ENCODE measurements at places on chromosomes 4 and X. TPM values are rescaled to one million over a fixed set of nuclear protein-coding genes. Genes with fewer than 3 reads are reported as not detected.
A peak's percentile ranks its signal among the peaks of the same experiment; 100 is the strongest.

The GPM6B gene
- 1.1 TPM for total RNA-seq

The CLDN22 gene
- not detected for total RNA-seq

The KLHL13 gene
- total RNA-seq = 13.8 TPM

The FGD1 gene
- 9.1 TPM for total RNA-seq

The TBX22 gene
- not detected for total RNA-seq

The NWD2 gene
- total RNA-seq = not detected

The TACR3 gene
- not detected for total RNA-seq

The NUP62CL gene
- total RNA-seq = not detected

The IGSF1 gene
- 0.29 TPM for total RNA-seq

DNA sequence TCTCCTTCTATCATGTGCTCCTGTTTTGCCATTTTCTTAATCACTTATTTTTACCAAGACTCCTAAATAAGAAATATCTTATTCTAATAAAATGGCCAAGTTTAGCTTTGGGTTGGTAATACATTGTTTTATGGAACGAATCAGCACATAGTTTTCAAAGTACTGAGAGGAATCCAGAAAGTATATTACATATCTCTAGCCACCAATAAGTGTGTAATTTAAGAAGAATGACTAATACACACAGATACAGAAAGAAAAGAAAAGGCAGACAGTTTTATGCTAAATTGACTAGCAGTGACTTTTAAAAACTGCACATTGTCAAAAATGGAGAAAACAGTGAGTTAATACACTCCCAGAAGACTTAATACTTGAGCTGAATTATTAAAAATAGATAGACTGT is 167.0 kb upstream of the IL15 start:
- no peak for DNase-seq

GRCh38 chr4:10666616-10667015 is 18.0 kb downstream of the CLNK start:
- DNase-seq = no peak

DNA sequence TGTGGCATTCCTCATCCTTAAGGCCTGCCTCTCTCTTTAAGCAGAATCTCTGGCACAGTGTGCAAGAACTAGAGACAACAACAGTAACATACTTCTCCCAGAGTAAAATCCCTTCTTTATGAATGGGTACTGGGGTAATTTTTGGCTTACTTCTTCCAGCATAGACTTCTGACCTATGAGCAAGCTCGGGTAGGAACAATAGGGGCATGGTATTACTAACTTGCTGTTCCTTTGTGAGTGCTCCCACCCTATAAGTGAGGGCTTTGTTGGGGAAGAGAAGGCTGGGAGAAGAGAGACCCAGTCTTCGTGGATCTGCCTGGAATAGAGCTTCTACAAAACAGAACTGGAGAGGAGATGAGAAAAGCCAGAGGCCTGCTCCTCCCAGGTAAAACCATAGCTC is 30.2 kb downstream of the CLDN2 start:
- no peak for DNase-seq

GRCh38 chr4:127586922-127587571 is 45.7 kb upstream of the INTU start:
- DNase-seq = peak; percentile 85

- no peak for DNase-seq
These were observed 611.9 kb upstream of the ATOH1 start for GRCh38 chr4:93216646-93217045.

DNA sequence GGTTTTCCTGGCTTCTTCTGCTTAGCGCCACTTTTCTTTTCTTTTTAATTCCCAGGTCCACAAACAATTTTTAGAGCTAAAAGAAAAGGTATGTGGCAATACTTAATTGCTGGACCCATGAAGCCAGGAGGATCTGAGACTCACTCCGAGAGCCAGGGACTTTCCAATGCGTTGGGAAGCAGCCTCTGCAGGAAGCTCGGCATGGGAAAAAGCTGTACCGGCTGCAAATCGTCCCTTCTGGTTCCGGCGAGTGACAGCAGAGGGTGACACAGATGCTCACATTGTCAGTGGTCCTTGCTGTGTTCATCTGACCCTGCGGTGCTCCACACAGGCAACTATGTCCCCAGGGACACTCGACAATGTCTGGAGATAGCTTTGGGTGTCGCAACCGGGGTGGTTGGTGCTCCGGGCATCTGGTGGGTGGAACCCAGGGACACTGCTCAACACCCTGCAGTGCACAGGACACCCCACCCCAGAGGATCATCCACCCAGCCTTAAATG is 164.0 kb downstream of the PRKX start:
- DNase-seq = peak; percentile 76

DNA sequence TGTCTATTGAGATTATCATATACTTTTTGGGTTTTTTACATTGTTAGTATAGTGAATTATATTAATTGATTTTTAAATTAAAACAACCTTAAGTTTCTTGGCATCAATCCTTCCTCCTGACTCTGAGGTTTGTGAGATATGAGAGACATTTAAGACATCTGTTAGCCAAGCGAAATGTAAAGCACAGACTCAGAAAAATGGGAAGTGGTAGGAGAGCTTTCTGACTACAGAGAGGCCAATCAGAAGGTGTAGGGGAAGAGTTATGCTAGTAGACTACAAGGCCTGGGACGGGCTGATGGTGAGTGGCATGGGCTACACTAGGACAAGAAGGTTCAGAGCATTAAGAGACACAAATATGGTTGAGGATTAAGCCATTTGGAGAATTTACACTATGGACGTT is 255.4 kb downstream of the PRDM5 start:
- no peak for DNase-seq

- no peak for DNase-seq
These were observed 1.7 kb upstream of the VCX start for GRCh38 chrX:7841084-7841805.

GRCh38 chr4:37967736-37968135 is 7.5 kb downstream of the PTTG2 start:
- no peak for DNase-seq

- no peak for DNase-seq
These were observed 33.1 kb downstream of the OSTC start for GRCh38 chr4:108683479-108683878.

DNA sequence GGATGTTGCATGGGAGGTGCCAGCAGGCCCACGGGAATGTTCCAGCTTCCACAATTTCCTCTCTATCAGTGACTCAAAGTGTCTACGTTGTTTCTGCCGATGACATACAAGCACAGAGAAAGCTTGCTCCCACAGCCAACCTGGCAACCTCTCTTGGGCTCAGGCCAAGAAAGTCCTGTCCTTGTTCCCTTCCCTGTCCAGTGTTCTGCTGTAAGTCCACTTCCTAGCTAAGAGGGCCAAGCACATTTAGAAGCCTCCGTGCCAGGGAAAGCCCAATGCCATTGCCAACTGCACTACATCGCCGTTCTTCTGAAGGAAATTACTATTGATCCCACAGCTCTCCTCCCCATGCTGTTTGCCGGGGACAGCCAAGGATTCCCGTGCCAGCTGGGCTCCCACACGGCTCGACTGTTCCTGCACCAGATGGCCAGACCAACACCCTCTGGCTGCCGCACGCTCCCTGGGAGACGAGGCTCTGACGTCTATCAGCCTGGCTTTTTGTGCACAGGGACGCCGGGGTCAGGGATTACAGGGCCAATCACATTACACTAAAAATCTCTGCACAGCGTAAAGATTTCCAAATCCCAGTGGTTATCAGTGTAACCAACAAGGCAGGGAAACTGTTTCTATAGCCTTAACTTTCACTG is 284.0 kb downstream of the BCOR start:
- peak; percentile 56 for DNase-seq

DNA sequence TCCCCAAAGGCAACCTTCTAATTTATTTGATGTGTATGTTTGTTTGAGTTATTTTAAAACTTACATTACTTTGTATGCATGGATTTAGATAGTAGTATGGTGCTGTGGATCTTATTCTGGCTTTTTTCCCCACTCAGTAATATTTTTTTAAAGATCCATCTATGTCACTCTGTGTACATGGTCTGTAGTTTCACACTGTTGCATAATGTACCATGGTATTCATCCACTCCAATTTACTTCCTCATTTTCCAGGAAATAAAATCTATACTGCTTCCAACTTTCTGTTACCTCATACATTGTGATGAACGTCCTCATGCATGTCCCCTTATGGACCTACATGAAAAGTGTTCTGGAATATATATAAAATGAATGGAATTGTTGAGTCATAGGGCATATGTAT is 17.6 kb downstream of the ARMCX2 start:
- DNase-seq = no peak

DNA sequence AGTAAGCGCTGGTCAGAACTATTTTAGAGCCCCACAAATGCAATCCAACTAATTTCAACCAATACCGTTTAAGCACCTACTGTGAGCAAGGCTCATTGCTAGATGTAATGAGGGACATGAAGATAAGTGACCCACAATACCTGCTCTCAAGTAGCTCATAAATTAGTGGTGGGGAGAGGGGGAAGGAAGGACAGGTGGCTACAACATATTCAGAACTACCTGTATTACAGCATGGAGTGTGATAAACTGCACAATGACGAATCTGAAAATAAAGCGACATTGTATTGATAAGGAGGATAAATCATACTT is 311.6 kb upstream of the DIAPH2 start:
- DNase-seq = no peak

GRCh38 chr4:41652971-41653370 is 95.6 kb downstream of the PHOX2B start:
- DNase-seq = no peak

GRCh38 chrX:120264341-120264740 is 13.7 kb downstream of the ZBTB33 start:
- DNase-seq = no peak

DNA sequence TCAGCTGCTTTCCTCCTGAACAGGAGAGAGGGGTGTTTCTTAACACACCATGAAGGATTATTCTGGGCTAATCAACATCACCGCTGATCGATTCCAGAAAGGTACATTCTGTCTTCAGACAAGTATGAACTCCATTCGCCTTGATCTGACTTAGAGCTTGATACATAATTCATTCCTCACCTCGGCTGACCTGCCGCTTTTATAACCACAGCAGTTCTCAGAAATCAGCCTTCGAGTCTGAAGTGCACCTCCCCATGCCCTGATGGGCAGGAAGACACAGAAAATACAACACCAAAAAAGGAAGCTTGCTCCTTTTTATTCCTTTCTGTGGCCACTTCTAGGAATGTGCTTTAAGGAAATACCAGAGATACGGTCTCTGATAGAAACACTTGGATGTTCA is 85.7 kb downstream of the JAKMIP1 start:
- DNase-seq = no peak

- no peak for DNase-seq
These were observed 26.9 kb downstream of the MAP7D2 start for GRCh38 chrX:20089845-20090244.

DNA sequence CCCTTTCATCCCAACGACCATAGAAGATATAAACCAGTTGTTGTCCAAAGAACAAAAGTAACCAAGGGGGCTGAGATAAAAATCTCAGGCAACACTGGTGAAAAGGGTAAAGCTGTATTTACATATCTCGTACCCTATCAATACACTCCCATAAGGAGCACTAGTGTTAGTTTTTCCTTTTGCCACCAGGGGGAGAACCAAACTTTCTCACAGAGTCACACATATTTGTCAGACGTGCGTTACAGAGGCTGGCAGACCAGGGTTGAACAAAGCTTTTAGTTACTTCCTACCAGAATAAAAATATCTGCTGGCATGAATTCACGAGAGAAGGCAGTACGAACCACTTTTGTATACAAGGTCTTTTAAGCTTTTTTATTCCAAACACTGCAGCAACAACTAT is 88.3 kb downstream of the AMELX start:
- DNase-seq = peak; percentile 46

DNA sequence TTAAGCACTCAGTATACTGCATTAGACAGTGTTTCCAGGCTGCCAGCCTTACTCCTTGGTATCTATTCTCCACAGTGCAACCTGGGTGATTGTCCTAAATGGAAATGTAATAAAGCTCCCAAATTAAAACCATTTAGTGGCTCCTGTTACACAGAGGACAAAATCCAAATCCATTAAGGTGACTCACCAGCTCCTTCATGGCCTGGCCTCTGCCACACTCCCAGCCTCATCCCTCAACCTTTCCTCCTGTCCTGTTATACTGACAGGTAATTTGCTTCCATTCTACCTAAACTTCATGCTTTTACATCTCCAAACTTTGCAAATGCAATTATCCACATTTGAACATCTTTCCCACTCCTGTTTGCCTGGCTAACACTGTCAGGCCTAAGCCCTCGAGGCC is 140.3 kb downstream of the INPP4B start:
- DNase-seq = no peak

DNA sequence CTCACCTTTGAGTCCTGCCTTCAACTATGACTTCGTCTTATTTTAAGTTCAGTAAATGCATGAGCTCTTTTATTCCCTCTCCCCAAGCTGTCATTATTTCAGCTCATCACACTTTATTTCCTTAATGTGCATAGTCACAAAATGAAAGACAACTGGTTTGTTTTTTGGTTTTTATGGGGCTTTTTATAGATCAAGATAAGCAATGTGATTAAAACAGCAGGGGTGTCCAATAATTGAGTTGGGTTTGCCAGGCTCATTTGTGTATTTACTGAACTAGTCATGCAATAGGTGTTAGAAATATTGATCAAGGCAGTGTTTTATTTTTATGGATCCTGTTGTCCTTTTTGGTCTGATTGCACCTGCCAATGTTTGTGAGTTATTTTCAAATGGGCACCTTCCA is 102.2 kb downstream of the FRMPD4 start:
- no peak for DNase-seq

GRCh38 chr4:125390126-125390525 is 75.4 kb downstream of the FAT4 start:
- DNase-seq = peak; percentile 59

DNA sequence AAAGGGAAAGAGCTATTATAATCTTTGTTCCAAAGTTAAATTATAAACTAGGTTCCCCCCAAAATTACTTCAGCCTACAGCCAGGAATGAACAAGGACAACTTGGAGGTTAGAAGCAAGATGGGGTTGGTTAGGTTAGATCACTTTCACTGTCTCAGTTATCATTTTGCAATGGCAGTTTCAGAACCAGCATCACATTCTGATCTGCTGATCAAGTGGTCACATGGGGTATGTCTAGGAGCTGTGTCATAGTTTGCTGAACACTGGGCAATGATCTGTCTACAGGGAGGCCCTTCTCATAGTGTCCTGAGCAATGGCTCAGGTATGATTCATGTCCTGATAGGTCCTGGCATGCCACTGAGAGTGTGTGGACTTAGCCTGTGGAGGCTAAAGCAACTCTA is 41.6 kb upstream of the XIAP start:
- peak; percentile 82 for DNase-seq

DNA sequence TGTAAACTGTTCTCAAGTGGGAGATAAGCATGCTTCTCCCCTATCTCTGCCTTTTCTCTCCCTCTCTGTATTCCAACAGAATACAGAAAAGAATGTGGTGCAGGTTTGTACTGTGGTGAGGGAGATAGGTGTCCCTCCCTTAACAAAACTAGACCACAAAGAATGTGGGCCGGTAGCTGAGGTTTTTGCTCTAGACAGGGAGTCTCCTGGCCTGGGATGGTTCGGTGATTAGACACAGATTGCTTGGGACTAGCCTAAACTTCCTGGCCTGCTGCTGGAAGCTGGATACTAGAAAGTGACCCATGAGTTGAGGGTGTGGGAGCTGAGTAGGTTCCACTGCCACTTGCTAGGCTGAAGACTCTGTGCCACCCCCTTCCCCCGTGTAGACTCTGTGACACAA is 143.0 kb downstream of the CXXC4 start:
- no peak for DNase-seq

GRCh38 chrX:48617542-48618340 is 20.4 kb downstream of the WDR13 start:
- DNase-seq = no peak

- DNase-seq = no peak
These were observed 25.3 kb downstream of the ARHGAP24 start for GRCh38 chr4:85500110-85500867.
